ENCODE measurements at places on chromosomes 11 and 22.

DNA sequence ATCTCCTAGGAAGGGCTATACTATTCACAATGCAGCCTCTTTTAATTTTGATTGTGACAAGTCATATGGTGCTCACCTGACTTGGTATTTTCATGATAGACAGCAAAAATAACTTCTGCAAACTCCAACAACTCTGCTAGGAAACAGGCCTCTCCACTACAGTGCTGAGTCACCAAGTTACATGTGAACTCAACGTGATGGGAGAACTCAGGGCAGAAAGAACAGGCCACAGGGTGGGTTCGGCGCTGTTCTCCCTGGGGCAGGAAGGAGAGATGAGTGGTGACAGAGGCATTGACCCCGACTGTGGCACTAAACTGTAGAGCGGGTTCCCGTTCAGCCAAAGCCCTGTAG, 76.6 kb upstream of the UCP3 start:
- DNase-seq = no peak

GRCh38 chr11:100419518-100419917, 267.6 kb upstream of the ARHGAP42 start:
- no peak for DNase-seq

DNA sequence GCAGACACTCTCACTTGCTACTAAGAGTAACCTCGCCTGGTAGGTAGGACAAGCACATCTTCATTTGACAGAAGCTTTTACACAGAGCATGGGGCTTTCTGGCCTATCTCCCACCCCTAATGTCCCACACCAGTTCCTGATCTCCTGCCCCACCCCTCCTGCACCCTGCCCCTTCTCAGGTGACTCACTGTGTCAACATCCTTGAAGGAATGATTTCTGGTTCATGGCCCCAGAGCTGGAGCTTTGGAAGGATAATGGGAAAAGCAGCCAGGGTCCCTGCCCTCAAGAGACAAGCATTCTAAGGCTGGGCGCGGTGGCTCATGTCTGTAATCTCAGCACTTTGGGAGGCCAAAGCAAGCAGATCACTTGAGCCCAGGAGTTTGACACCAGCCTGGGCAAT, 47.2 kb downstream of the LRFN4 start:
- DNase-seq = no peak

GRCh38 chr22:26852176-26852575, 194.8 kb downstream of the MIAT start:
- no peak for DNase-seq

- DNase-seq = no peak
These were observed 18.4 kb downstream of the KCNJ5 start for GRCh38 chr11:128909438-128910125.

- no peak for DNase-seq
These were observed 8.8 kb downstream of the SCGB2A1 start for GRCh38 chr11:62217191-62217748.

- DNase-seq = no peak
These were observed 53.4 kb downstream of the ARHGAP42 start for GRCh38 chr11:100740440-100740839.

DNA sequence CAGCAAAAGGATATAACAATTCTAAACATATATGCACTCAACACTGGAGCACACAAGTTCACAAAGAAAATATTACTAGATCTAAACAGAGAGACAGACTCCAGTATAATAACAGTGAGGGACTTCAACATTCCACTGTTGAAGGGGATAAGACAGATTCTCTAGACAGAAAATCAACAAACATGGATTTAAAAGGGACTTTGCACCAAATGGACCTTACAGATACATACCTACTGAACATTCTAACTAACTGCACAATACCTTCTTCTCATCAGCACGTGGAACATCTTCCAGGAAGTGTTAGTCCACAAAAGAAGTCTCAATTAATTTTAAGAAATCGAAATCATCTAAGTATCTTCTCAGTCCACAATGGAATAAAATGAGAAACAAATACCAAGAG, 26.6 kb downstream of the RSF1 start:
- no peak for DNase-seq

DNA sequence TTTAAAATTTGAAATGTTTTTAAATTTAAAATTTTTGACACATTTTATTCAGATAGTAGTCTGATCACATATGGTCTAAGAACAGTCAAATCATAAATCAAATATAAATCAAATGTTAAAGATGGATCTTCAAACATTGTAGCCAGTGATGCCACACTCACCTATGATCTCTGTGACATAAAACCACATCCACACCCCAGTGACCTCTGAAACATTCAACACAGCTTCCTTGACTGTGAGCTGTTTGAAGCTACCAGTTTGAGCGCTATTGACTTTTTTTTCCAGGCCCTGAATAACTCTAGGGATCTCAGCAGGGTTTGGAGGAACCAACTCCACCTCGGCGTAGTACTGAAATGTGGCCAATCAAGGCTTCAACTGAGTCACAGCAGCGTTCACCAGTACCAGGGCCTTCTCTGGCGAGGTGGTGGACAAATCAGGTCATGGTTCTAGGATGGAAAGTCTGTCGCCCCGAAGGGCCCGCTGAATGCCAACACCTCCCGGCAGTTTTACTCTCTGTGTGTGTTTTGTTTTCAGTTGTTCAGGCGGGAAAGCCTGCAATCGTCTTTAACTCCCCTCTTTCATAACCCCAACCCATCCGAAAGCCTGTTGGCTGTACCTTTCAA, 4.3 kb upstream of the MARK2 start:
- no peak for DNase-seq

- DNase-seq = no peak
These were observed 84.7 kb downstream of the MAML2 start for GRCh38 chr11:96257972-96258934.

DNA sequence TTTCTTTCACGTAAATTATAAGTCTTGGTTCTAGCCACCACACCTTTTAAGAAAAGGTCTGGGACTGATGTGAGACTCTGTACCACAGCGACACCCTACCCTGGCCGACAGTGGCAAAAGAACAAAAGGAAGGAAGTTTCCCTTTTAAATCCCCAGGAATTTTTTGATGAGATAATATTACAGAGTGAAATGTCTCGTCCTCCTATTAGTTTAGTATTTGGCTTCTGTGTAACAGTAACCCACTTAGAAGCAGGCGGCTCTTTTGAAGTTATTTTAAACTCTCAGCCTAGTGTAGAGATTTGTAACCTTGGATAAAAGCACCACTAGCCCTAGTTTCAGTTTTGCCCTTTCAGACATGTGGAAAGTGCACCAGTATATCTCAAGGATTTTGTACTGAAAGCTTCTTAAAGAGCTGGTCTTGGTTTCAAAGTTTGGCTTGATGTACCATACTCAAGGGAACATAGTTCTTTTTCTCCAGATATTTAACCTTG, 84.1 kb downstream of the C22orf31 start:
- DNase-seq = no peak

DNA sequence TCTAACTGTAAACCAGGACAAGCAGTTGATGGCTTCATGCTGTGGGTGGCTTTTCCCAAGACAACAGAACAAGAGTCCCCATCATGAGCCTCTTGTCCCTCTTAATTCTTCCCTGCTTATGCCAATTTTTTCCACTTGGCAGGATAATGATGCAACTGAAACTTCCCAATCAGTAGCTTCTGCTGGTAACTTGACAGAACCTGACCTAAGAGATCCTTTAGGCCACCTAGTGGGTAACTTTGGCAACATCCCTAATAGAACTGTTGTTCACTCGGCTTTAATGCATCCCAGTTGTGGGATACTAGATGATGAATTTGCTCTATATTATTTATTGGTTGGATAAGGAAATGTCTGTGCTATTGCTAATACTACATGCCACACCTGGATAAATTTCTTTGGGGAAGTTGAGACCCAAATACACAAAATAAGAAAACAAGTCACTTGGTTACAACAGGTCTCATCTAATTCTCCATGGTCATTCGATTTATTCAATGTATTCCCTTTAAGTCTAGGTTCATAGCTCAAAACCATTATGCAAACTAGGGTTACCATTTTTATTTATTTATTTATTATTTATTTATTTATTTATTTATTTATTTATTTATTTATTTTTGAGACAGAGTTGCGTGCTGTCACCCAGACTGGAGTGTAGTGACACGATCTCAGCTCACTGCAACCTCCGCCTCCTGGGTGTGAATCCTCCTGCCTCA, 41.4 kb upstream of the NFAM1 start:
- DNase-seq = no peak

GRCh38 chr11:79262221-79262620, 178.6 kb downstream of the TENM4 start:
- DNase-seq = no peak

- no peak for DNase-seq
These were observed 60.3 kb downstream of the ATXN10 start for GRCh38 chr22:45731798-45732495.

DNA sequence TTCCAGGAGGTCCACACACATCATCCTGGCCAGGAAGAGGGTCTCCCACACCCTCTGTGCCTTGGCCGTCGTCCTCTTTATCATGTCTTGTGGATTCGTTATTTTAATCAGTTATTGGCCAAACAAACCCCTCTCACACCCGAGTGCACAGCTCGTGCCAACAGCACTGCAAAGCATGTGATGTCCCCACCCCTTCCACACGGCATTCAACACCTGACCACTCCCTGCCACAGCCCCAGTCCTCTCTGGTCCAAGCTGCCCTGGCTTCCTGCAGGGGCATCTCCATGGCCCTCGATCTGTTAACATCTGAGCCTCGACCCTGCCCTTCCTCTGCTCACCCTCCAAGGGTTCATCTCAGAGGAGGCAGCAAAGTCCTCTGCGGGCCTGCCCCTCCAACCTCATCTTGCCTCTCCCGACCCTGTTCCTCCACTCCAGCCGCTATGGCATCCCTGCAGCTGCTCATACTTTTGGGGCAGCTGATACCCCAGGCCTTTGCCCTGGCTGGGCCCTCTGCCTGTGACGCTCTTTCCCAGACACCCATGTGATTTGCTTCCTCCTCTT, 14.0 kb downstream of the MYEOV start:
- no peak for DNase-seq

DNA sequence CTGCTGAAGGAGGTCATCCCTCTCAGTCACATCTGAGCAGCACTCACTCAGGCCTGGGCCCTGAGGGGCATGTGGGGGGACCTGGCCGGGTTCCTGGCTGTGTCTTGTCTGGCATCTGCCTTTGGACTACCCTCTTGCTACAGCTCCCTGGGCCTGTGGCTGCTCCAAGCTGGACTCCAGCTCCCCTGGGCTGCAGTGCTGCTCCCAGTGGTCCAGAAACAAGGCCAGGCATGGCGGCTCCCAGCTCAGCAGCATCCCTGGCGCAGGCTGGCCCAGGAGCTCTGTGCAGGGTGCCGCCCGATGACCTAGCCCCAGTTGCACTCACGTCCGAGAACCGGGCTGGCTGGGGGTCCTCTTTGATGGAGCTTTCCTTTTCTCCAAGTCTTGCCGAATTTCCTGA, 5.3 kb downstream of the CDPF1 start:
- DNase-seq = peak; percentile 59

GRCh38 chr11:131859538-131860210, 489.3 kb downstream of the NTM start:
- DNase-seq = no peak

DNA sequence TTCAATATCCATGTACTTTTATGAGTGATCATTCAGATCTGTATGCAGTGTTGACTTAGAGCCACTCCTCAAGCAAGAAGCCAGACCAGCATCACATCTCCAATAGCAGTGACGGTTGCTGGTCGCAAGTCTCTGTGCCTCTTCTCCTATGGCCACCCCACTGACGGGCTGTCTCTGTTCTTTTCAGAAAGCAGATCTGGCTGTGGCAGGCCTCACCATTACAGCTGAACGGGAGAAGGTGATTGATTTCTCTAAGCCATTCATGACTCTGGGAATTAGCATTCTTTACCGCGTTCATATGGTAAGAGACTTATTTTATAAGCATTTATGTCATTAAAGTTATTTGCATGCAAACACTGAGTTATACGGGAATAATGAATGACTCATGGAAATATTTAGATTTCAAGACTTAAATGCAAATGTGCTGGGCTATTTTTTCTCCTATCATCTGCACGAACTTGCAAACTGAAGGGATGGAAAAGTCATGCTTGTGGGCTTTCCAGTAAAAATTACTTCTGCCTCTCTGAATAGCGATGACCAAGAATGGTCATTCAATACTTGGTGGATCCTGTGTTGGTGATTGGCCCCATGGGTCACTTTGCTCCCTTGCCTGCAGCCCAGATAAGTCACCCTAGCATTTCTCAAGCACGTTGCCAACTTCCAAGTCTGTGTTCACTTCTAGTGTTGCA, 83.6 kb upstream of the TBCEL start:
- no peak for DNase-seq

DNA sequence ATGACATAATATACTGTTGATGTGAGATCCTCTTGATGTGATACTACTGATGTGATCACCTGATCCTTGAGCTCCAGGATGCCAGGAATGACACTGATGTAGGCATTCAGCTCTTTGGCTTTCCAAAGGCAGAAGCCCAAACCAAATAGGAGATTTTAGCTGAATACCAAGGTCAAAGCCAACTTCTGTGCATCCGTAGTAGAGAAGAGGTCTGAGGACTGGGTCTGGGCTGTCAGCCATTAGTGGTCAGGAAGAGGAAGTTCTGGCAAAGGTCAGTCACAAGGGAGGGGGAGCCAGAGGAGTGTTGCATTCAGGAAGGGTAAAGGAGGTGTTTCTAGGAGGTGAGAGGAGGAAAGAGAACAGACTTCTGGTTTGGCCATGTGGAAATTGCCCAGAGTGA, 53.4 kb upstream of the PARVG start:
- DNase-seq = no peak

DNA sequence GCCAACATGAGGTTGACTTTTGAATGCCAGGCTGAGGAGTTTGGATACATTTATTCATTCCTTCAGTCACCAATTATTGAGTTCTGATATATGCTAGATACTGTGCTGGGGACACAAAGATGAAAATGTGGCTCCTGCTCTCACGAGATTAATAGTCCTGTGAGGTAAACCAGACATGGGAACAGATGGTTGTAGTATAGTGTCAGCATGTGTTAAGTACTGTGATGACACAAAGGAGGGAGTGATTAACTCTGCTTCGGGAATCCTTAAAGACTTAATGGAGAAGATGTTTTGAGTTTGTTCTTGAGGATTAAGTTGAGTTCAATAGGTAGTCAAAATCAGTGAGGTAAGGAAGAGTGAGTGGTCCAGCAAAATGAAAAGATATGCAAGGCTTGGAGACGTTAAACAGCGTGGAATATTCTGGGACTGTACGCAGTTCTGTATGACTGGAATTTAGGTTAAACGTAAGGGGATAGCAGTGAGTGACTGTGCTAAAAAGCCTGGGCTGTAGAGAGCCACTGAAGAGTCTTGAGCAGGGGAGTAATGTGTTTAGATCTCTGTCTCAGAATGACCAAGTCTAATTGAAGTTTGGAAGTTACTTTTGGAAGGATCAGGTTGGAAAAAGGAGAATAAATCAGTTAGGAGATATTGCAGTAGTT, 11.8 kb downstream of the RNF121 start:
- DNase-seq = no peak

DNA sequence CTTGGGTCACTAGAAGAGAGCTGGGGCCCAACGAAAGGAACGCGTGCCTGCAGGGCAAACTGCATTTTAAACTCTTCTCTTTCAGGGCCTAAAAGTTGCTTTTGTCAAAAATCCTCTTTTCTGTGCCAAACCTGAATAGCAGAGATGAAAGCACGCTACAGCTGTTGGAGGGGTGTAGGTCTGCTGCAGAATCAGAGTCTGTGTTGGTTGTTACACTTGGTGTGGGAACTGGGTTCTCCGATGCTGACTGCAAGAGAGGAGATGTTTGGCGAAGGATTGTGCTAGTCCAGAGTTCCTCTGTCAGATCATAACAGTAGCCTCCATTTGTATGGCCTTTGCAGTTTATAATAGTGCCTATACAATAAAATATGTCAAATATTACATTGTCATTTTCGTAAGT, 41.8 kb downstream of the BARX2 start:
- DNase-seq = no peak

All from tibial artery (tissue), 4 donors.